ENCODE measurements at places on chromosomes 5 and 9.

DNA sequence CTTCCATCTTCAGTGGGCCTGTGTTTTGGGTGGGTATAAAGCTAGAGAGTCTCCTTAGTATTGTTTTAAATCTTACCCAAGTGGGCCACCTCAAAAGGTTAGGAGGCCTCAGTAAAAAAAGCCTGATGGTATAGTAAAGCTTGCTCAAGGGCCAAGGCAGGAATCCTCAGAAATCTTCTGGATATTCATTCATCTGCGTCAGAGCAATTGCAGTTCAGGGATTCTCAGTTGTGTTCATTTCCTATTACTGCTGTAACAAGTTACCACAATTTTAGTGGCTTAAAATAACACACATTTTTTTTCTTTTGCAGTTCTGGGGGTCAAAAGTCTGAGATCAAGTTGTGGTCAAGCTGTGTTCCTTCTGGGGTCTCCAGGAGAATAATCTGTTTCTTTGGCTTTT, 985.5 kb downstream of the TLE4 start:
- no peak for DNase-seq

DNA sequence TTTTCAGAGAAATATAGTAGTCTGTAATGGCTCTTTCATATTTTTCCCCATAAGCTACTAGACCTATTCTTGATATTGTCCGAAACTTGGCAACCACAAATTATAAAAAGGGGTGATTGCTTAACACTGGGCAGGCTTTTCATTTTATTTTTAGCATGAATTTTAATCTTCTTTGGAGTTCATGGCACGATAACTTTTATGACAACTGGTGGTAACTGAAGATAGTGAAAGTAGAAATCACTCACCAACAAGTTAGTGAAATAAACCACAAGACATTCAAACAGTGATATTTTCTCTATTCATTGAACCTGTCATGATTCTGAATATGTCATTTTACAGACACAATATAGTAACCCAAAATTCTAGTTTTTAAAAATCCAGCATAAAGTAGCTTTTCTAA, 213.9 kb downstream of the PRDM9 start:
- DNase-seq = no peak

DNA sequence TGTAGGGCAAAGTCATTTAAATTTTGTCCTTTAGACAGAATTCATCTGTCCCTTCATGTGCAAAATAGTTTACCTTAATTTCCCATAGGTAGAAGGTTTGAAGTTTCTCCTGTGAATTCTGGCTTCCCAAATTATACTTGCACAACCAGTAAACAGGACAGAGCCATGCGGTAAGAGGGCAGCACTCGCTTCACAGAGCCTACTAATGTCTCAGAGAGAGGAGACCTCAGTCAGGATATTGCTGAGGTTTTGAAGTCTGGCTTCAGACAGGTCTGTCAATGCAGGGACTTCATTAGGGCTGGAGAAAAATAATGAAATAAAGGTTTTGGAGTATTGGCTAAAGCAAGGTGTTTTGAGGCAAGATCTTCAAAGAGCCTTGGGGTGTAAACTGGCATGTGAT, 91.4 kb downstream of the ANXA1 start:
- DNase-seq = no peak

DNA sequence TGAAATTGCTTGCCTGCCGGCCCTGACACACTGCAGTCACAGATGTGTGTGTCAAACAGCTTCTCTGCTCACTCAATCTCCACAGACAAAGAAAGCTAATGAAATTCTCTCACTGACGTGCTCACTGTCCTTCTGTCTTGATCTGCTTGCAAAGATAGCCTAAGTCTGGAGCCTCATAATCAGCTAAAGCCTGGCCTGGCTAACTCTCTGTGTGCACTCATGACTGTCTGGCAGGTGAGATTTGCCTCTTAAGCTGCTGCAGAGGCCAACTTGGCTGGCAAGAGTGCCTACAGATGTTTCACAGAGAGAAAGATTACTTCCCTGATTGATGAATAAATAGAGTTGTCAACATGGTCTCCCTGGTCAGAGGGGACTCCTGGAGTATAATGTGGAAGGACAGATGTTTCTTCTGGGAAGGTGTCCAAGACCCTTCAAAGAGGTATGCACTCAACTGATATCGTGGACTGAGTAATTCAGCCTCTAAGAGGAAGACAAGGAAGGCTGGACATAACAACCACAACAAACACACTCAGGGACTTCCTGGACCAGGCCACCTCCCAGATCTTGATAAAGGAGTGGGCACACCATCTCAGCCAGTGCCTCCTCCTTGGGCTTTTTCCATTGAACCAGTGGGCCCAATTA, 362.0 kb downstream of the SPOCK1 start:
- DNase-seq = no peak

DNA sequence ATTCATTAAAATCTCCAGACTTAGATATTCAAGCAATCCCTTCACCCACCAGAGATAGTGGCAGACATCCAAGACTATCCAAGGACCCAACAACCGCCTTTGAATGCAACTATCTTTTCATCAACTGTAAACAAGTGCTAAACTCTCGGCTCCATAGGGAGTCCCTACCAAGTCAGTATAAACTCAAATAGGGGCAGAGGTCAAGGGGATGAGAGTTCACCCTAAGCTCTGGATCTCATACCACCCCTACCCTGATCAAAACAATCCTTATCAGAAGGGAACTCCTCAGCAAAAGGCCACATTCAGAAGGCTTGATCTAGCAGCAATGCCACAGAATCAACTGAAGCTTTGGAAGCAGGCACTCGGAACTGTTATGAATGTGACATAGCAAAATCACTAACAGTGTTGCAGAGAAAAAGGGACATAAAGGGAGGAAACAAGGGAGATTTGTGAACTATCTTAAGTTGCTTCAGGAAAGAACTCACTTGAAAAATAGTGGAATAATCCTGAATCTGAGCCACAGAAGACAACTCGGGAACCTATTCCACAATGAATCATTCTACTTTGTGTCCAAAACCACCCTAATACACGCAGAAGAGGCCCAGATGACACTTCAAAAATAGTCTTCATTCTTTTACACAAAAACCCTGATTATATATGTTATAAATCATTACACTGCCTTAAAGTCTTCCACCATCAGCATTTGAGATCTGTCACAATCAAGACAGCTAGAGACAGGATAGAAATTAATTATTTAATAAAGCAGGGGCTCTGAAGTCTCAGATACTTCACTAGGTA, 49.8 kb downstream of the NR6A1 start:
- DNase-seq = no peak

- DNase-seq = no peak
Observed at GRCh38 chr9:127179633-127180441, 57.4 kb upstream of the ANGPTL2 start.

GRCh38 chr9:131391020-131391419, 2.9 kb upstream of the PRRC2B start:
- no peak for DNase-seq

- DNase-seq = no peak
Observed at GRCh38 chr9:91087462-91087759, 274.3 kb downstream of the AUH start.
